ENCODE measurements at places on chromosomes 3 and 15.

GRCh38 chr3:195203606-195204005 lies 67.4 kb downstream of the XXYLT1 start:
- no peak for DNase-seq

DNA sequence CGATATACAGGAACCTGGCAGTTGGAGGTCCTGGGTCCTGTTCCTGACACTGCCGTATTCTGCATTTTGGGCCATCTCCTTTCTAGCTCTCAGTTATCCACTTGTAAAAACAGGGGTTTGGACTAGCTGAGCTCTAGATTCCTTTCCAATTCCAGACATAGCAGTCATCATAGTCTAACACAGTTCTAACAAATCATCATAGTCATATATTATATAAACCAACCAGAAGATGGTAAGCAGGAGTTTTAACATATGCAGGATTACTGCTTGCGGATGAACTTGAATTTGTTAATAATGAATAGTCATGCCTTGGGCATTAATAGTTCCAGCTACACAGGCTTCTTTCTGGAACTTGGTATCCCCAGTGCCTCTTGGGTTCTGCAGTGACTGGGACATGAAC lies 26.6 kb downstream of the MASP1 start:
- no peak for DNase-seq

GRCh38 chr3:16266714-16267113 lies 1.7 kb downstream of the OXNAD1 start:
- no peak for DNase-seq

- DNase-seq: no peak
Measured at GRCh38 chr15:51641490-51642130, 19.0 kb upstream of the DMXL2 start.

GRCh38 chr15:73985101-73985873 lies 6.8 kb downstream of the STOML1 start:
- DNase-seq: no peak

DNA sequence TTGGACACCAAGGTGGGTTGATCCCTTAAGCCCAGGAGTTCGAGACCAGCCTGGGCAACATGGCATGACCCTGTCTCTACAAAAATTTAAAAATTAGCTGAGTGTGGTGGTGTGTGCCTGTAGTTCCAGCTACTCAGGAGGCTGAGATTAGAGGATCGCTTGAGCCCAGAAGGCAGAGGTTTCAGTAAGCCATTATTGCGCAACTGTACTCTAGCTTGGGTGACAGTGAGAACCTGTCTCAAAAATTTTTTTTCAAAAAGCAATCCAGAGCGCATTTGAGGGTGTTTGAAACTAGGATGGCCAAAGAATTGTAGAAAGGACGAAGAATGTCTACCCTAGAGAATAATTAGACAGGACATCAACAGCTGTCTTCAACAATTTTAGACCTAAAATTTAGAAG lies 103.4 kb downstream of the STAC start:
- no peak for DNase-seq

DNA sequence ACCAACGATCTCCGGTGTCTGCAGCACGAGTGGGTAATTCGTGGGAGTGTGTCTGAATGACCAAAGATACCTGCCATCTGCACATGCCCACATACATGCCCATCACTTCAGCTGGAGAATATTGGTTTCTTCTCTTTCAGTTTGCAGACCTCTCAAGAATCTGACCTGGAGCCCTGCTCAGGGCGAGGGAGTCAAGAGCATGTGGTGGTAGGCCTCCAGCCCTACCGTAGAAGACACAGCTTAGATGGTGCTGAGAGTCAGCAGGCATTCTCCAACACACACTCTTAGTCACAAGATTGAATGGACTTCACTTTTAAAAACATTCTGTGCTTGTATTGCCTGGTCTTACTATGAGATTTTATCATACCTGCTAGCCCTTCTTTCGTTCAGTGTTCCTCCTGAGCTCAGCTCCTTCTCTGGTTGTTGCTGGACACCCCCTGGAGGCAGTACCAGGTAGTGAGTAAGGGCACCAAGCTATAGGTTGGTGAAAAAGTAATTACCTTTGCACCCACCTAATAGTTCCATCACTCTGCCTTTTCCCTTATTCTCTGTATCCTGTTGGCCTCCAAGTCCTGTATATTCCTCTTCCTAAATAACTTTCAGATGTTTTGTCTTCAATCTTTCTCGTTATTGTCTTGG lies 252.0 kb downstream of the CACNA2D3 start:
- DNase-seq: no peak

- DNase-seq: no peak
Measured at GRCh38 chr3:20035019-20035418, 5.2 kb upstream of the KAT2B start.

DNA sequence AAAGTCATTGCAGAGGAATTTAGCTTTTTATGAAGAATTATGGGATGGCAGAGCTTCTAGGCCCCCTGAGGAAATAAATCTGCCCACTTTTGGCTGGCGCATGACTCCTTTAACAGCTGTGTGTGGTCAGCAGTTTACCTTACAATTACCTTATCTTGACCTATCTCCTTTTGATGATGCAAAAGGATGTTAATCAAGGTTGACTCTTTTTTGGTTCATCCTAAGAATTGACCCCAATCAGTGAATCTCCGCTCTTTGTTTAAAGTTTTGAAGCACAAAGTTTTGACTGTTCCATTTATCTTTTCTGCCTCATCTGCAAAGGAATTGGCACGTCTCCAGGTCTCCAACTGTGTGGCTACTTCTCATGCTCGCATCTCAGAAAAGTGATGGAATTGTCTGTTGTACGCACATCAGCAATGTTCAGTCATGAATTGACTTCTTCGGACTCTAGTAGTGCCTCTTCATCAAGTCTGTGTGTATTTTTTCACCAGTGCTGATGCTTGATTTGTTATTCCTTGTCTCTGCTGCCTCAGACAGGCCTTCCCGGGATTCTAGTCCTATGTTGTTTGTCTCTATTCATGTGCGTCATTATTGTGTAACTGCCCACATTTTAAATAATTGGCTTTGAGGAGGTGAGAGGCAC lies 196.2 kb upstream of the CFAP20DC start:
- no peak for DNase-seq

GRCh38 chr15:59002418-59002859 lies 15.0 kb downstream of the RNF111 start:
- DNase-seq: no peak

DNA sequence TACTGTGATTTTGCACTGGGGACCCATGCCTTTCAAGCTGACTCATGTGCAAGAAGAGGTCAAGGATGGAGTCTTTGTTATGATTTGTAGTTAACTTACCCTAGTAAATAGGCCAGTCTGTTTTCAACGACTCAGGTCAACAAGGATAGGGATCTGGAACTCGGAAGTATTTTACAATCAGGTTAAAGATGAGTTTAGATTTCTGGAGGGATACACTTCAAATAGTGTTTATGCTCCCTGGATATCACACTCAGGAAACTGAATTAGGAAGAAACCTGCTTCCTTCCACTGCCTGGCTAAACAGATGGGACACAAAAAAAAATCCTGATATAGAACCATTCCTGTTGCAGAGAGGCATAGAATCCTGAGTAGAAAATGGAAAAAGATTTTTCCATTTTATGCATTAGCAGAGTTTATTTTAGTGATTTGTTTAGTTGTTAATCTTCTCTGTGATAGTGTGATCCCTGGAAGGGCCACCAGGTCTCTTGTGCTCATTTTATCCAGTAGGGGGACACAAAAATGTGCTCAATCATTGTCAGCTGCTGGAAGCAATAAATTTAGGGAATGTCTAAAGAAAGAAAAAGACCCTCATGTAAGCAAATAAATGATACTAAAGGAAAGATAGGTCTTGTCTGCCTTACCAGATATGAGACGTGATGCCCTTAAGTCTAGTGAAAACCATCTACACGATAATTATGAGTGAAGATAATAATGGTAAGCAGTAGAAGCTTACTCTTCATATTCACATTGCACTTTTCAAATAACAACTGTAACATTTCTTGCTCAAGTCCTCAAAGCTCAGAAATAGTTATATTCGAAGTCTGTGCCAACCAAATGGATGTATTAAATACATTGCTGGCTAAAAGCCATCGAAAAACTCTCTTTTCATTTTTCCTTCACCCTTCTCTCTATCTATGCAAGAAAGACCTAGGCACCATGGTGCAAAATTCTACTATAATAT lies 452.1 kb upstream of the KCNMB2 start:
- no peak for DNase-seq

- DNase-seq: no peak
Measured at GRCh38 chr15:35932531-35932930, 386.6 kb upstream of the DPH6 start.

DNA sequence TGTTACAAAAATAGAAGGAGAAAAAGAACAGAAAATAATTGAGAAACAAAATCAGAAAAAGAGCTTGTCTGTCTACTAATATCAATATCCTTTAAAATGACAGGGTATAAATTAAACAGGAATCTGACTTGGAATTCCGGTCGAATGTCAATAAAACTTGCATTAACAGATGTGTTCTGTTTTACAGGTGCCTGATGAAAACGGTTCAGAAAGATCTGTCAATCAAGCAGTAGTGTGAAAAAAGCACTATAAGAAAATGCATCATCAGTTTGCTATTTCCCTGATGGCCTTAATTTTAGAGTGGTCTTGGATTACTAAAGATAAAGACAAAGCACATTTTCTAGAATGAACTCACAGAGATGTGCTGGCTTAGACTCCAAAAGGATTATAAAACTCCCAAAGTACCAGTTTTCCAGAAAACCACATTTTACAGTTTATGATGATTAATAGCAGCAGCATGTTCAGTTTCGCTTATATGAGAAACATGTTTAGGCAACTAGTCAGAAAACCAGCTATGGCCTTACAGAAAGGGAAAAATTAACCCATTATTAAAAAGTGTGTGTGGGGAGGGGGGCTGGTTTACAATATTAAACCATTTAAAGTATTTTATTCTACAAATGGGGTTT lies 8.2 kb upstream of the C3orf38 start:
- no peak for DNase-seq

DNA sequence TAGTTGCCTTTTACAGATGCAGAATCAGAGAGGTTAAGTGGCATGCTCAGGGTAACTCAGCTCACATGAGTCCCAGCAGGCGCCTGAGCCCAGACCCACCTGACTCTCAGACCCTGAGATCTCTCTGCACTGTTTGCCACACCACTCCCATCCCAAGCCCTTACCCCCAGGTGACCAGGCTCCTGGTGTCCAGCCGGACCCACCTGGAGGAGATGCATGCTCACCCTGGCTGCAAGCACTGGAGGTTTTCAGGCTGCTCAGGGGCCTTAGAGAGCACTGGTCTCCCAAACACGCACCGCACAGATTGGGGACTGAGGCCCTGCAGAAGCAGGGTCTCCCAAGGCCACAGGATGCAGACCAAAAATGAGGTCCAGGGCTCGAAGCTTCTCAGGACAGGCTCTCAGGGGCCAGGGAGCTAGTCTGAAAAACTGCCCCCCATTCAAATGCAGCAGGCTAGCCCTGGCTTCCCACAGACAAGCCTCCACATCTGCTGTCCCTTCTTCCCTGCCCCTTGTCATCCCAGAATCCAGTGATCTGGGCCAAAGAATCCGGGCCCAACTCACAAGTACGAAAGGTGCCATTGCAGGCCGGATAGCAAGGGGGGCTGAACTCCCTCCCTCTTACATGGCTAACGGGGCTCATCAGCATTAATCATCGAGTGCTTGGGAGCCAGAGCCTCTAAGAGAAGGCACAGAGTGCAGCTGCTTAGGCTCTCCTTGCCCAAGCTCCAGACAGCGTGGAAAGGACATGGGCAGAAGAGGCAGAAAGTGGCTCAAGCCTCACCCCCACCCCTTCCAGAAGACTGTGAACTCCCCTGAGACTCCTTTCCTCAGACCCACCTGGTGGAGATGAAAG lies 90.2 kb upstream of the PRR20G start:
- DNase-seq: no peak

DNA sequence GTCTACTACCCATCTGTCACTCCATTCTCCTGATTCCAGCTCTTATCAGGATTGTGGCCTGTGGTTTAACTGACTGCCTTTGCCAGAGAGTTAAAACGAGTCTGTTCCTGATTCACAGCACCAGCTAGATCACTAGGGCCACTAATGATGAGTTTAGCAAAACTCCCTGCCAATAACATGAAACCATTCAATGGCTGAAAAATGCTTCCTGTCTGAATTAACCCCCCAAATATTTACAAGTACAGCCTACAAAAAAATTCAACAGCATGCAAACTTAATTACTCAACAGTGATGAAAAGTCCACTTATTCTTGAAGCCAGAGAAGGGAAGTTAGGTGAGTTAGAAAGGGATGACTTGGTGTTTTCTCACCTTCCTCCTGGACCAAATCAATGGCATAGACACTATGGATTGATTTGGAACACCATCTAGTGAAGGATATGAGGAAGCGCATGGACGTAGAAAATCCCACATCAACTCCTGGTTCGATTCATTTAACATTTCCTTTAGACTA lies 141.4 kb downstream of the TGFBR2 start:
- no peak for DNase-seq

- DNase-seq: no peak
Measured at GRCh38 chr3:19030522-19030839, 117.8 kb upstream of the KCNH8 start.
